ENCODE measurements at places on chromosomes 16 and 17.
A peak's percentile ranks its signal among the peaks of the same experiment; 100 is the strongest.

- DNase-seq, result no peak
Measured at GRCh38 chr17:38464251-38464722, 36.0 kb downstream of the ARHGAP23 start.

GRCh38 chr16:31077592-31078396, 3.6 kb downstream of the ZNF646 start:
- no peak for DNase-seq

- no peak for DNase-seq
Measured at GRCh38 chr16:4314532-4315185, 1.2 kb upstream of the GLIS2 start.

- DNase-seq, result no peak
Measured at GRCh38 chr16:81940781-81941560, 70.3 kb downstream of the SDR42E1 start.

- DNase-seq, result no peak
Measured at GRCh38 chr17:38707678-38708351, 2.7 kb downstream of the MLLT6 start.

GRCh38 chr16:11009027-11009755, 64.8 kb downstream of the CLEC16A start:
- DNase-seq, result no peak

DNA sequence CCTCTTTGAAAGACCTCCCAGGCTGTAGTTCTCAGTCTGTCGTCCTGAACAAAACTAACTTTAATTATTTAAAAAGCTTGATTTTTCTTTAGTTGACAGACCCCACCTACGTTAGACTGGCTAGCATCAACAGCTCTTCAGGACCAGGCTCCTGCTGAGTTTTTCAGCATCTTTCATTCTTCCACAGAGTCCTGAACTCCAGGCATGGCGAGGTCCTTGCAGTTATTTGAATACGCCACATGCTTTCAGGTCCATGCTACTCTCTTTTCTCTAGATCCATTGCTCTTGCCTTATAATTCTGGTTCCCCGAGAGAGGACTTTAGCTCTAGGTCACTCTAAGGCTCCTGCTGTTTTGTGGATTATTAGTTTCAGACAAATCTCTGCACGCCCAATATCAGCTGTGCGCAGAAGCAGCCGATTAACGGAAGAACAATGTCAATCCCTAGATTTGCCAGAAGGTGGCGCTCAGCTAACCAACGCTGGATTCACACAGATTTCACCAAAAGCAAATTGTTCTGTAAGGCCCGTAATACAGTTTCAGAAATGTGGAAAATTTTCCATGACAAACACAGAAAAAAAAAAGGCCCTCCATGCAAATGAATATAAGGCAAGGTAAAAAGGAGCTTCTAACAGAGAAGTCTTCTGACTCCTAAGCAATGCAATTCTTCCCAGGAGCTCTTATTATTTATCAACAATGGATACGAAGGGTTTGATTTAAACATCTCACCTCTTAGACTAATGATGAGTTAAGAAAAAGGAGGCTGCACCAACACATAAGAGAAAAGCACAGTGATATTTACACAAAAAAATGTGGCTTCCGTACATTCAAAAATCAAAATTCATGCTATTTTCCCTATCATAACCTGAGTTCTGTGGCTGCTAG, 33.5 kb upstream of the BCO1 start:
- no peak for DNase-seq

GRCh38 chr17:80419255-80419654, 4.3 kb downstream of the ENDOV start:
- no peak for DNase-seq

- DNase-seq, result no peak
Measured at GRCh38 chr17:37592291-37592690, 16.9 kb downstream of the SYNRG start.

GRCh38 chr17:79127534-79128135, 53.0 kb downstream of the ENGASE start:
- no peak for DNase-seq

GRCh38 chr17:78979780-78980623, at the start of gene LGALS3BP:
Gene LGALS3BP, minus strand, starts transcription at chr17:78979923. Its CDS starts 2,732 bp downstream, at chr17:78977191.
- DNase-seq, result no peak

DNA sequence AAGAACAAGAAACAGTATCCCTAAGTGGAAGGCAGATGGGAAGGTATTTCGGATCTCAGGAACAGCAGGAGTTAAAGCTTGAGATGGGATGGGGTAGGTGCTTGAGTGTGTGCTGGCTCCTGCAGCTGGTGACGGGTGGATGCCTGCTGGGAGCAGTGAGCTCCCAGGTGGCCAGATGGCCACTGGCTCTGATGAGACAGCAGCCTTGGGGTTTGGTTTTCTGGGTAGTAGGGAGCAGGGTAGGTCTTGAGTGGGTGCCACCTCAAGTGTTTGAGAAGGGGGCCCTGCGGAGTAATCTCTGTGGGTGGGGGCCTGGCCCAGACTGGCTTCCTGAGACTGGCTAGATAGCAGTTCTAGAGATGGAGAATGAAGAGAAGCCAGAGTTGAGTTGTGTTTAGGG, 10.3 kb downstream of the EPN2 start:
- DNase-seq, result no peak

GRCh38 chr16:6114691-6115090, 1017.1 kb upstream of the EEF2KMT start:
- DNase-seq, result no peak

DNA sequence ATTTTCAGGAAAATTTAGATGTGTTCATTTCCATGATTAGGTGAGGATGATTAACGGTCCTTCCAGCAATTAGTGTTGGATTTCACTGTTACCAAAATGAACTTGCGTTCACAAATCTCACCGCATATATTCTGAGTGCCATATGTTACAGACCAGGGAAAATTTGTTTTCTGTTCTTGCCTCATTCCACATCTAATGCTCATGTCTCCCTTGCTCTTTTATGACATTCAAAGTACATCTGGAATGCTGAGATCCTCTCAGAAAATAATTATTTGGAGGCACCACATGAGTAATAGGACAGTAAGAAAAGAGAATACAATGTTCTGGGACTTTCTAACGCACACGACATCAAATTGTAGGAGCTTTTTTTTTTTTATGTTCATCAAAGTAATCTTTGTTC, 406.5 kb downstream of the SHISA9 start:
- DNase-seq, result no peak

GRCh38 chr16:28264656-28265055, 27.7 kb upstream of the SBK1 start:
- no peak for DNase-seq

DNA sequence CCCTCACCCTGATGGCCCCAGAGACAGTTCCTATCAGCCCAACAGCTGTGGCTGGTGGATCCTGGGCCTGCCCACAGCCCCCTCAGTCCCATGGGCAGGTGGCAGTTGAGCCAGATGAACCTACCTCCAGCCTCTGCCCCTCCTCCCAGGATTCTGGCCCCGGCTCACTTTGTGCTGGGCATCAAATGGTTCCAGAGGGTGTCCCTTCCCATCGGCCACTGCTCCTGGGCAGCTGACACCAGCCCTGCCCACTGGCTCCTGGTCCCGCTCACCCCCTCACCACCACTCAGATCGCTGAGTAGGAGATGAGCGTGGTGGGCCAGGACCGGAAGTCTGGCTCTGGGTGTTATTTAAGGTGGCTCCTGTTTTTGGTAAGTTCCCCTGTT, 2.0 kb downstream of the TTYH2 start:
- DNase-seq, result no peak

GRCh38 chr17:54900457-54901229, at the start of gene TOM1L1:
Gene TOM1L1, plus strand, starts transcription at chr17:54900852. Its CDS starts 14 bp downstream, at chr17:54900866.
- peak; percentile 49 for DNase-seq

Data from GM06990 (cell line).